ENCODE measurements at places on chromosomes 3 and 15. TPM values are rescaled to one million over a fixed set of nuclear protein-coding genes. Genes with fewer than 3 reads are reported as not detected.

DNA sequence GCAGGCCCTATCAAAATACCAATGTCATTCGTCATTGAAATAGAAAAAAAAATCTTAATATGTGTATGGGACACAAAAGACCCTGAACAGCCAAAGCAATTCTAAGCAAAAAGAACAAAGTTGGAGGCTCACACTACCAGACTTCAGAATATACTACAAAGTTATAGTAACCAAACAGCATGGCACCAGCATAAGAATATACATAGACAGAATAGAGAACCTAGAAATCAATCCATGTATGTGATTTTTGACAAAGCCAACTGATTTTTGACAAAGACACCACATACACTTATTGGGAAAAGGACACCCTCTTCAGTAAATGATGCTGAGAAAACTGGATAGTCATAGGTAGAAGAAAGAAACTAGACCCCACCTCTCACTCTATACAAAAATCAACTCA, 95.0 kb downstream of the C3orf70 start:
- H3K36me3 ChIP-seq: peaks cover 36% of the 10 kb centered on the region
- no peak for DNase-seq
- H3K4me1 ChIP-seq: no peaks in the 10 kb centered on the region
- H3K27me3 ChIP-seq: no peaks in the 10 kb centered on the region
- H3K4me3 ChIP-seq: no peak overlapping the region

- no peaks in the 10 kb centered on the region for H3K36me3 ChIP-seq
- no peak overlapping the region for H3K27ac ChIP-seq
- no peaks in the 10 kb centered on the region for H3K27me3 ChIP-seq
- peaks cover 10% of the 10 kb centered on the region for H3K4me1 ChIP-seq
- no peak overlapping the region for H3K4me3 ChIP-seq
Measured at GRCh38 chr3:23654571-23654970, 151.2 kb upstream of the UBE2E1 start.

DNA sequence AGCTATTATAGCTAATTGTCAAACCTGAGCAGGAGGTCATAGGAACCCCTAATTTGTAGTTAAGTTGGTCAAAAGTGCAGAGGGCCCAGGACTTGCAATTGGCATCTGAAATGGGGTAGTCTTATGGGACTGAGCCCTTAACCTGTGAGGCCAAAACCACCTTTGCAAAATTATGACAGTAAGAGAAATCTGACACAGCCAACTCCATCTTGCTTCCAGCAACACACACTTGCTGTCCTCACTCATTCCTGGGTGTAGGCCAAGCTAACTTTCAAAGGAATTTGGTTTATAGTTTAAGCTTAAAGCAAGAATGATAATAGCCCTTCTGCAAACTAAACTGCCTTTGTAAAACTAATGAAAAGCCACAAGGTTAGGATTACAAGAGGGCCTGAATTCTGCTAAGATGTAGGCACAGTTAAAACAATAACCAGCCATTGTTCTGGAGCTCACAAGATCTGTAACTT, 57.6 kb upstream of the FRMD4B start:
- DNase-seq: no peak
- H3K27ac ChIP-seq: no peak overlapping the region
- H3K4me1 ChIP-seq: peaks cover 9% of the 10 kb centered on the region

DNA sequence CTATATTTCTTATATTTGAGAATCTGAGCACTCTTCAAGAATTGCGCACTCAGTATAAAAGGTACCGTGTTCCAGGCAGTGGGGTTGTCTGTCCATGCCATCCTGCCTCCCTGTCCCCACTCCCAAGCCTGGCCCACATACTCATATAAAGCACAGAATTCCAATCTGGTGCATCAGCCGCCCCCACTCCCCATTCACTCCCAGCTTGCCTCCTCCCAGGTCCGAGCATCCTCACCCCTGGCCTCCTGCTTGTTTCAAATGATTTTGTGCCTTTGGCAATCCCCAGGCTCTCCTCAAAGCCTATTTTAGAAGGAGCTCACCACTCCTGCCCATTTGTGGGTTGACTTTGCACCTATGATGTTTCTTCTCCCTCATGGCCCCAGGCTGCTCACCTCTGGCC, 22.2 kb upstream of the IGF1R start:
- no peaks in the 10 kb centered on the region for H3K36me3 ChIP-seq
- no peak overlapping the region for H3K4me3 ChIP-seq
- H3K27me3 ChIP-seq: peaks cover 12% of the 10 kb centered on the region
- no peak for DNase-seq

Gene SPINK8
- not detected for total RNA-seq

Gene GOLGA6A
- not detected for total RNA-seq

Gene CYP1A2
- total RNA-seq: not detected

Gene EAF2
- 13.9 TPM for total RNA-seq

Data from activated naive CD8-positive, alpha-beta T cell treated with anti-CD3 and anti-CD28 coated beads for 36 hours (primary cell).